Activated naive CD4-positive, alpha-beta T cell treated with Interleukin-2 at 50 U/mL for 16 hours (primary cell): ENCODE measurements at places on chromosomes 4 and X.

DNA sequence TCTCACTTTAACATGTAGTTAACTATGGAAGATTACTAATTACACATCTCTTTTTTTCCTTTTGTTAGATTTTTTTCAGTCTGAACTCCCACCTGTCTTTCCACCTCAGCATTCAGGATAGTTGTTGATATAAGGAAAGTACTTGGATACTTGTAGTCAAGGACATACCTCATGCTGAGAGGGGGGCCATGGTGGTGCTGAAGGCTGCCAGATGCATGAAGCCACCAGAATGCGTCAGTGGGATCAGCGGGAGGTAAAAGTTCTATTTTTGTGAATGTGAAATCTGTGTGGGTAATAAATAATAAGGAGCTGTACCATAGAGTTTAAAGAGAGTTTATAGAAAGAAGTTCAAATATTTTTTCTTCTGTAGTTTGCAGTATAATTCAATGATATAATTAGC, 13.1 kb upstream of the NDST4 start:
- no peak for DNase-seq

DNA sequence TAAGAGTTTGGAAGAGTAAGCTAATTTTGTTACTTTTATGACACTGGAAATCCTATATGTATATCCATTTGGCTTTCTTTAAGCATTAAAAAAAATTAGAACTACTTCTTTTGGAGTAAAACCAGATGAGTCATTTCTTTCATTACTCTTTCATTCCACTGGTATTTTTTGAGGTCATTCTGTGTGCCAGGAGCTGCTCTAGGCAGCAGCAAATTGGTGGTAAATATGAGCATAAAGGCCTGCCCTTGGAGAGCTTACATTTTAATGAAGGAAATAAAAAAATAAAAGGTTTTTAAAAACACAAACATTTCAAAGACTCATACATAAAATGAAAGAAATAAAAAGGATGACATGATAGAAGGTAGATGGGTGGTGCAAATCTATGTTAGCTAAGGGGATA, 37.4 kb downstream of the MID1 start:
- DNase-seq: no peak

- DNase-seq: no peak
These were observed 209.5 kb downstream of the IL15 start for GRCh38 chr4:141845901-141846300.

DNA sequence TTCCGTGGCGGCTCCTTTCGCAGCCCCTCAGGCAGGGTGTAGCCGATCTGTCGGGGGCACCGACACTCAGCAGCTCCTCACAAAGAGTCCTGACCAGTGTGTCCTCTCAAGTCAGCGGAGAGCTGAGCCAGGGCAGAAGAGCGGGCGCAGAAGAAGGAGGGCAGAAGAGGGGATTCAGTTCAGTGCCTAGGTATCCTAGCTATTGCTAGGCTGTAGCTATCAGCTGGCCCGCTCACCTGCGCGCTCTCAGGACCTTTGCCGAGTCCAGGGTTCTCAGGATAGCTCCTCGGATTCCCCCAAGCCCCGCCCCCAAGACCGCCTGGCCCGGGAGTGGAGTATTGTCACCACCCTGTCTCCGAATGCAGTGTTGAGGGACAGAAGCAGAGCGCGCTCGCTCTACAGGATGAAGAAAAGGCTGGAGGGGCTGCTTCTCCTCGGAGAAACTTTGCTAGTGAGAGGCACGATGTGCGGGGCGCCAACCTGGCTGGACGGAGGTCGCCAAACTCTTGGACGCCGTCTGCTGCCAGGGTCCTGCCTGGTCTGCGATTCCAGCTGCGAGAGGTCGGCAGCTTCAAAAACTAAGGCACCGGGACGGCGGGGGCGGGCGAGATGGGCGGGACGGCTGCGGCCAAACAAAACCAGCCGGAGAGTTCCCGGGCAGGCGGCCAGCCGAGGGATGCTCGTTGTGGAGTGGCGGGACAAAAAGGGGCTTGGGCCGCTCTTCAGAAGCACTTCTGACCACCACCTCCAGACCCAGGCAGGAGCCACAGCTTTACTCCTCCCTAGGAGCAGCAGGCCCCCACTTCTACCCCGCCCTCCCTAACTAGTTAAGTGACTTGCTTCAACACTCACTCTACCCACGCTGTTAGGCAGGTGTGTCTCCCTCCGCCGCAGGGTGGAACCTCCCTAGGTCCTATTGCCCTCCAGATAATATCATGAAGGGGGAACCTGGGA, at the start of gene XKRX:
Gene XKRX, minus strand, starts transcription at position 258 of the 954 bp plus-strand sequence. CDS start 613 bp downstream, outside the sequence.
- peak; percentile 33 for DNase-seq

DNA sequence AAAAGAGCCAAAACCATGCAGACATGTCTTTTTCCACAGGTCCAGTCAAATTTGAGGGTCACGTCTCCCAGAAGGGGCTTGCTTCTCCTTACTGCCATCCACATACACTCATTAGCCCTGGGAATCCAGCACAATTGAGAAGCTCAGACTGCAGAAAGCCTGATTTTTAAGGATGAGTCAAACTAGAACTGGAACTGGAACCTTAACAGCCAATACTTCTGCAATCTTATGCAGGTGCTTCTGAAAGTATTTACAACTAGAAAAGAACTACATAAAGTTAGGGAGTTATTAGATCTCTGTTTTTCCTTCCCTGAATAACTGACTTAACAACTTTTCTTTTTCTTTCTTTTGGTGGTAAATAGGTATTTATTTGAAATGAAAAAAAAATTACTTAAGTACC, 86.3 kb downstream of the CDS1 start:
- no peak for DNase-seq

DNA sequence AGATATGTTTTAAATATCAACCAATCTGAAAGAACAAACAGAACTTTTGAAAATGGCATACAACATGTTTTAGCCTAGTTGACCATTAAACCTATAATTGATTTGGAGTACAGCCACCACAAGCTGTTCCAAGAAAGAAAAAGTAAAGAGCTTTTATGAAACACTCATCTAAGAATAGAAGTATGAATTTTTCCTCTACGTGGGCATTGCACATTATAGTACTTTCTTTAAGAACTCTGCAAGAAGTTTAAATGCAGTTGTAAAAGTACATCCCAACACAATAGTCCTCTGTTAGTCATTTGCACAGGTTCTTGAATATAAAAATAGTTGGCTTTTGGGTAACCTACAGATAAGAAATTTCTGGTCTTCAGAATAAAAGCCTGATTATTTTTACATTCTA, 933.6 kb upstream of the ADGRL3 start:
- no peak for DNase-seq

GRCh38 chrX:78622831-78623230, 36.3 kb downstream of the RTL3 start:
- no peak for DNase-seq

DNA sequence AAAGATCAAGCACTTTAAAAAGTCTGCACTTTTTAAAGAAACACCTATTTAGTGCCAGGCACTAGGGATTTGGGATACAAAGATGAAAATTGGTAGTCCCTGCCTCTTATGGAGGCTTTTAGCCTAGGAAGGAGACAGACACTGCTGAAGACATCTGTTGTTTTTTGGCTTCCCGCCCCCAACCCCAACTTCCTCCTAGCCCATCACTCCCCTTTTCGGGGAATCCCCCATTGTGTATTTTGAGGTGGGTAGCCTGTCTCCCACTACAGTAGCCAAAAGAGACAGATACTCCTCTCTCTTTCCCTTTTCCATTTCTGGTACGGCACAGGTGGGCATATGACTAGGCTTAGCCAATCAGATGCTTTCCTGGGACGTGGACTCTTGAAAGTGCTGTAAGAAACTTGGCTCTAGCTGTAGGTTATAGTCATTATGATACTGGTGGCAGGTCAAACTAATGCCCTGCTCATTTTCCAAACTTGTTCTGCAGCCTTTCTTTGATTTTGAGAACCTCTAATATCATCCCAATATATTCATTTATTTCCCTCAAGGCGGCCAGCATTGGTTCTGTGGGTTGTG, 194.6 kb upstream of the RBPJ start:
- DNase-seq: no peak

DNA sequence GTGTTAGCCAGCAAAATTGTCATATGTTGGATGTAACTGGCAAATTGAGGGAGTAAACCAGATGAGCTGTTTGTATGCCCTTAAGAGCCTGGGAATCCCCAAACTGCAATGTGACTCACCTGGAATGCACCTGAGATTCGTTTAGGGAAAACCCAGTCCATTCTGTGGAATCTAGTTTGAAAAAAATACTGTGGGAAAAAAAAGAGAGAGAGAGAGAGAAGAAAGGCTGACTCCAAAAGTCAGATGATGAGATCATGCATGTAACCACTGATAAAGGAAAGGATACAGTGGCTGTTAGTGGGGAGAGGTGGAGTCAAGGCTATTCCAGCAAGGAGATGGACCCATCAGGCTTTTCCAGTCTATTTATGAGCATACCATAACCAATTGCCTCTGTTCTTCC, 48.5 kb downstream of the SLC9A7 start:
- no peak for DNase-seq

GRCh38 chr4:20318909-20319277, 67.2 kb downstream of the SLIT2 start:
- no peak for DNase-seq

GRCh38 chrX:130877892-130878341, 25.1 kb downstream of the ENOX2 start:
- no peak for DNase-seq

DNA sequence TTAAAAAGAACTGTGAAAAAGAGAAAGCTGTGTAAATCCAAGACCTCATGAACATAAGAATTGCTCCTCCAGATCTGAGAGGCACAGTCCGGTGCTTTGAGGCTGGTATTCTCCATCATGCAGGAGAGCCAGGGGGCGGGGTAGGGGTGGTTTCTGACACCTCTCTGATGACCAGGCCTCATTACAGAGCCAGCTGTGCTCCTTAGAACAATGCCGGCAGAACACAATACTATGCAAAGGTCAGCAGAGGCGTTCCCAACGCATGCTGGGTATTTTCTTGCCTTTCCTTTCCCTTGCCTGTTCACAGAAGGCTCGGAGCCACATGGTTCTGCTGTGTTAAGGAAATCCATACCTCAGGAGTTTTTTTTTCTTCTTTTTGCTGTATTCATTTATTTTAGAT, 91.2 kb upstream of the SOD3 start:
- DNase-seq: no peak

DNA sequence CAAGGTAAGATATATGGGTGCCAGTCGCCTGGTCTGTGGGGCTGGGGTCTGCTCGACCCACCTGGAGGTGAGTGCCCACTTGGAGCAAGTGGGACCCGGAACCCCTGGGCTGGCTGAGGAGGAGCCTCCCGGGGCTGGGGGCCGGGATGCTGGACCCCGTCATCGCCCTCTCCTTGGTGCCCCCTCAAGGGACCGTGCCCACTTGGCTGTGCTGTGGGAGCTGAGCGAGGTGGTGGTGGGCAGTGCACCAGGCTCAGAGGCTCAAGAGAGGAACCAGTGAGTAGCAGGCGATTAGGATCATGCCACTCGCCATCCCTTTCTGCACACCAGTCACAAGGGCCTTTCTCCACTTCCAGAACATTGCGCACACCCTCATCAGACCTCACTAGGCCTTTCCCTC, 203.8 kb upstream of the PSAPL1 start:
- DNase-seq: no peak

DNA sequence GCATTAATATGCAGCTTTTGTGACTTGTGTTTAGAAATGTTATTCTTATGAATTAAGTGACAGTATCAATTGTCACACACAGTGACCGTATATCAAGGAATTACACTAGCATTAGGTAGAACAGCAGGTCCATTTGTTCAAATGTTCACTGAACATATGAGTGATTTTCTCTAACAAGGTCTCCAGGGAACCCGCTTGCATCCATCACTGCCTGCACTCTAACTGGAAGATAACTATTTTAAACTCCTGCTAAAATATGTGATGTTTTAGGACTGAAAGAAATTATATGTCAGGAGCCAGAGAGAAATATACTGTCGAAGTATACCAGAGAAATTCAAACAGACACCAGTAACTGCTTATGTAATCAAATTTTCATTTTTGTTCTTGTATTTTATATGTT, 1395.7 kb downstream of the PCDH18 start:
- DNase-seq: no peak

GRCh38 chr4:73139245-73139644, 69.7 kb upstream of the COX18 start:
- DNase-seq: no peak

GRCh38 chr4:153950100-153950979, 161.5 kb upstream of the SFRP2 start:
- no peak for DNase-seq
